ENCODE measurements at places on chromosomes 3 and 15.

DNA sequence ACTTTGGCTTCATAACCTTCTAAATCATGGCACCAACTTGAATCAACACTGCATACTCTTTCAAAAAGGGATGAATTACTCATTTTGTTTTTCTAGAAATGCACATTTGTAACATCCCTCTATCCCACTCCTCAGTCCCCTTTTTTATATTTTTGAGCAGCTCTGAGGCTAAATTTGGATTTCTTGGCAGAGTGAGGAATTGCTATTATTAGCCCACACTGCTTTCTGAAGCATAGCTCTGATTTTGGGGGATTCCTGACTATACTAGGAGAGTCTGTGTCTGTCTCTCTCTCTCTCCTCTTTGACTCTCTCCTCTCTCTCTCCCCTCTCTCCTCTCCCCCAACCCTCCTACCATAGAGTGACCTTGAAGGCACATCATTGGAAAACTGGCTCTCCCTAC, 76.6 kb downstream of the RBPMS2 start:
- DNase-seq, result no peak

GRCh38 chr3:169218314-169218983, 445.1 kb downstream of the MECOM start:
- no peak for DNase-seq

DNA sequence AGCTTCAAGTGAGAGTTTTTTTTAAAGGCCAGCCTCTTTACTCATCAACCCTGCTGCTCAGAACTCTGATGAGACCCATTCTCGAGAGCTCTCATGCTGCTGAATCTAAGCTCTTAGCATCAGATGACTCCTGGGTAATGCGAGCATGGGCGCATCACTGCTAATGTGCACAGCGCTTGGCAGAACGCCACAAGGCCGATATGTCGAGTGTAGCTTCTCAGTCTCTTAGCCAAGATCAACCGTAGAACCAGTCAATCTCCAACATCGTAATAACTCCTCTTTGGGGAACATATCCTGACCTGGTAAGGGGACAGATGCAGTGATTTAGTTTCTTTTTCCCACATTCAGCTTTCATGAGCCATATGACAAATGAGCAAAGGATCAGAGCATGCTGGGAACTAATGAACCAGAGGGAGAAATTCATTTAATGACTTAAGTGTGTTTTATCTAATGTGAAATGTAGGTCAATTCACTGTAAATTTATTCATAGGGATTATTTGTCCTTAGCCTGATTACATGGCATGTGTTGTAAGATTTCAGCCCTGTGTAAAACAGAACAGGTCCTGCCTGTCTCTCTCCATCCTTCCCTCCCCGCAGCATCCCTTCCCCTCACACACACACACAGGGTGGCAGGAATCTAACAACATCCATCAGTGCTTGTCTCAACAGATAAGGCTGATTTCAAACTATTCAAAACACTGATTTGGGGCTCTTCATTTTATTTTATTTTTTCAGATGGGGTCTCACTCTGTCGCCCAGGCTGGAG, 195.4 kb upstream of the C2CD4B start:
- no peak for DNase-seq

DNA sequence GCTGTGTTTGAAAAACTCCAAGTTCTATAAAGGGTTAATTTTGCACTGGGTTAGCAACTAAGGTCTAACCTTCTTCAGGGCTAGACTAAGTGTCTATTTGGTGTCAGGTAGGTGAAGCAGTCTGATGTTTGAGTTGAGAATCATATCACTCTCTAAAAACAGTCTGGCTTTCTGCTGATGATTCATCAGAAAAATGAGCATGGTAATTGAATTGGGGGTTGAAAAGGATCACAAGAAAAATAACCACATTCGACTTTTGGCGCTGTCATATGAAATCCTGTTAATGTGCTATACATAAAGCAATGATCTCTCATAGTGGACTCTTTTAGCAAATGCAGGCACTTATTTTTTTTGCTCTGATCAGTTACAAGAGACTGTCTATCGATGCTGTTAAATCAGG, 242.2 kb upstream of the AZI2 start:
- DNase-seq, result no peak

GRCh38 chr3:89405176-89405575, 297.8 kb downstream of the EPHA3 start:
- no peak for DNase-seq

DNA sequence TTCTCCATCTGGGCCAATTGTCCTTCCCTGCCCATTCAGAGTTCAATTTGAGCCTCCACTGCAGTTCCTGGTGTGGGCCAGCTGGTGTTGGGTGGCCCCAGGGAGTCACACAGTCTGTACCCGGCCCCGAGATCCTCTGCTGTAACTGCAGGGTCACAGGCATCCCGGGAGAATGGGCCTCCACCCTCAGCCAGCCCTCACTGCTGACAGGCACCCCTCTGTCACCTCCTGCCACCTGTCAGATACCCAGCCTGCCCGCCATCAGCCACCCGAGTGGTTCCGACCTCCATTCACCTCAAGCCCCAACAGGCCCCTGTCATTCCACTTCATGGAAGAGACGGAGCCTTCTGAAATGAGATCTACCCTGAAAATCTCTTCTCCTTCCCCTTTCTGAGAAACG, 73.2 kb downstream of the ST8SIA2 start:
- DNase-seq, result no peak

- peak; percentile 29 for DNase-seq
Measured at GRCh38 chr3:103002425-103003176, 567.8 kb downstream of the ZPLD1 start.

DNA sequence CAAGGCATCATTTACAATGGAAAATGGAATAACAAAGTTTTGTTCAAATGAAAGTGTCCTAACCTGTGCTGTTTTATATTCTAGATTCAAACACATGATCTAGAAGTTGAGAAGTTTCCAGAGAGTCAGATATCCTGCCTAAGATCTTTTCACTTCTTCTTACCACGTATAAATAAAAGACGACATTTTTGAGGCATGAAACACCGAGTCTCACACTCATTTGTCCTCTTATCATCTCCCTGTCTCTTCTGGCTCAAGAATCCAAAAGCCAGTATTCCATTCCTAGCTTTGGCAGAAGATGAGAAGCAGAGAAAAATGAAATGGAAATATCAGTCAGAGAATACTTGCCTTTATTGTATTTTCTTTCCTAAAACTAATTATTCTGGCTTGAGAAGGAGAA, 738.6 kb upstream of the NR2F2 start:
- DNase-seq, result no peak

DNA sequence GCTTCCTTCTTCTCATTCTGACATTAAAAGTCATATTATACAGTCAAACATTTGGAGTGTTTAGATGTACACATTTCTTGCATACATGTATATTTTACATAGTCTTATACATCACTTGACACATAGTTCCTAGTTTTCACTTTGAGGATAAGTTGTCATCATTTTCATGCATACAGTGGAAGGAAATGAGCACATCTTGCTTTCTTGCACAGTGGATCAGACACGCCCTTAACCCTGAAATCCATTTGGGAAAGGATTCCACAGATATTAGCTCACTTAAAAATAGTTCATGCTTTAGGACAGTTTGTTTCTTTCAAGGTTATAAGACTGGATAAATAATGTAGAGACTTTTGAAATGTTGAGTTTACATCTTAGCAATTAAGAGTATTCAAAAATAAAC, 148.6 kb upstream of the MME start:
- DNase-seq, result no peak

DNA sequence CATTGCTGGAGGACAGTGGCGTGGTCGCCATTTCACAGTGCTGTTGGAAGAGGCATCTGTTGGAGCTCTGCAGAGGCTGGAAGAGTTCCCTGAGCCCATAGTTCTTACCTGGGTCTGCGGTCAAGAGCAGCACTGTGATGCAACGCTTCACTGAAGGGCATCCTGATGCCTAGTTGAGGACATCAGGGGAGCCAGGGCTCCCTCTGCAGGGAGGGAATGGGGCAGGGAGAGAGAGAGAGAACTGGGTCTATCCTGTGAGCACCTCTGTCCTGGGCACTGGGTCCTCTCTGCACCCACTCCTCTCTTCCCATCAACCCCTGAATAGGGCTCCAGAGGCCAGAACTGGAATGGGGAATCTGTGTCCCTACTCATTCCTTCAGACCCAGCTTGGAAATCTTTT, 23.9 kb upstream of the MOBP start:
- no peak for DNase-seq
